ENCODE measurements at places on chromosomes 7 and 10.

- no peak for DNase-seq
These were observed 36.5 kb downstream of the GRID1 start for GRCh38 chr10:86329896-86330680.

- no peak for DNase-seq
These were observed 22.9 kb upstream of the NPS start for GRCh38 chr10:127526161-127526560.

DNA sequence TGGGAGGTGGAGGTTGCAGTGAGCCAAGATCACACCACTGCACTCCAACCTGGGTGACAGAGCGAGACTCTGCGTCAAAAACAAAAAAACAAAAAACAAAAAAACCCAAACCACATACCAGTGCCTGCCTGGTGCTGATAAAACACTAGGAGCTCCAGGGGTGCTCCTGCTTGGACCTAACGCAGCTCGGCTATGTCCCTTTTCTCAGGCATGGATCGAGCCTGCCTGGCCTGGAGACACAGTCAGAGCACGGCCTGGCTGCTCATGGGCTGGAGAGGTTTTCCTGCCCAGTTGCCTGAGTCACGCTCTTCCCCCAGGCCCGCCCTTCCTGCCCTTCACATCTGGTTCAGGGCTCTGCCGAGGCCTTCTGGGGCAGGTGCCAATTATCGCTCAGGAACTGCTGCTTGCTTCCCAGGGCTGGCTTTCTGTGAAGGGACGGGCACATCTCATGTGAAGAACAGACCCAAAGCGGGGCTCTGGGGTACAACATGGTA, 12.6 kb upstream of the NPFFR1 start:
- peak; percentile 29 for DNase-seq

DNA sequence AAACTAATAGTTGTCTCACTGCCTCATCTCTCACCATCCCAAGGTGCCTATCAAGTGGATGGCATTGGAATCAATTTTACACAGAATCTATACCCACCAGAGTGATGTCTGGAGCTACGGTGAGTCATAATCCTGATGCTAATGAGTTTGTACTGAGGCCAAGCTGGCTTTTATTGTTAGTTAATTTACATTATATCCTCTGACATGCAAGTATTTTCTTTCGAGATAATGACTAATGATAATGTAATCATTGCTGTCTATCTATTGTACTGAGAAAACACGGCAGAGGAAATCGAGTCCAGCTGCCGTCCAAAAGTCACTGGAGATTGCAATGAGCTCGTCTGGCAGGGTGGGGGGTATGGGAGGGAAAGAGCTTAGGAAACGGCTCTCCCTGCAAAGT, 172.4 kb upstream of the LANCL2 start:
- no peak for DNase-seq

- no peak for DNase-seq
These were observed 6.8 kb upstream of the NAT16 start for GRCh38 chr7:101186844-101187428.

DNA sequence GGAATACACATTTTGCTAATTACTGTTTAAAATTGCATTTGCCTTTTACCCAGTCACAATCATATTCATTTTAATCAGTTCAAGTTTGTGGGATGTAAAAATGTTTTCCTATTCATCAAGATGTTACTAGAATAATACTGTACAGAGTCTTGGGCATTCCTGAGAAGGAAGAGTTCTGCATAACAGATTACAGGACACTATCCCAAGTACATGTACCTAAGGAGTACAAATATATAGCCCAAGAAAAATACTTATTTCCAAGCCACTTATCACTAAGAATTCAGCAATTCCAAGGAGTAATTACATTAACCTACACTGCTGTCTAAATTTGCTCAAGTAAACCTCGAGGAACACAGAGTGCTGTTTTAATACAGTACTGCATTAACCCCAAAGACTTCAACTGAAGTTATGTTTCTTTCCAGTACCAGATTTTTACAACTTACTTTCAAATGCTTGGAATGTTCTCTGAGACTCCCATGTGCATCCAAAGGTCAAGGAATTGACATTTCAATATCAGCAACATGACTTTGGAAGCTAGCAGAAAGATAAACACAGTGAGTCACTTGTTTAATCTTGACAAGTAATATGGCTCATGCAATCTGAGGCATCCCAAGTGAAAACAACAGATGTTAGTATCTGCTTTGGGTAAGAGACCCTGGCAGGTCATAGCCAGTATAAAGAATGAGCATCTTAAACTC, 125.4 kb upstream of the BET1 start:
- no peak for DNase-seq

DNA sequence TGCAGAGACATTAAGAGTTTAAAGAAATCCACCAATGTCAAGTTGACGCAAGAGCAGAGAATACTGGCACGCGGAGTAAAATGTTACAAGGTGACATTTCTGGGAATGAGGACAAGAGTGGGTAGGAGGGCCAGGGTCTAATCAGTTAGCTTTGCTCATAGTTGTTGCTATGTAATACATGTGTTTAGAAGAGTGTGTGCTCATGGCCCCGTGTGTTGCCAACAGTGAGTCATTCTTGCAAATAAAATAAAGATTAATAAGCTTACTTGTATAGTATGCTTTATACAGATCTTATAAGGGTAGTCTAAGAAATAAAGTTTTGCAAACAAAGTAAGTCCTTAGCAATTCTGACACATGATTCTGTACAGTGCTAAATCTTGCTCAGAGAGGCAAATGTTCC, 64.5 kb downstream of the DNMBP start:
- no peak for DNase-seq

DNA sequence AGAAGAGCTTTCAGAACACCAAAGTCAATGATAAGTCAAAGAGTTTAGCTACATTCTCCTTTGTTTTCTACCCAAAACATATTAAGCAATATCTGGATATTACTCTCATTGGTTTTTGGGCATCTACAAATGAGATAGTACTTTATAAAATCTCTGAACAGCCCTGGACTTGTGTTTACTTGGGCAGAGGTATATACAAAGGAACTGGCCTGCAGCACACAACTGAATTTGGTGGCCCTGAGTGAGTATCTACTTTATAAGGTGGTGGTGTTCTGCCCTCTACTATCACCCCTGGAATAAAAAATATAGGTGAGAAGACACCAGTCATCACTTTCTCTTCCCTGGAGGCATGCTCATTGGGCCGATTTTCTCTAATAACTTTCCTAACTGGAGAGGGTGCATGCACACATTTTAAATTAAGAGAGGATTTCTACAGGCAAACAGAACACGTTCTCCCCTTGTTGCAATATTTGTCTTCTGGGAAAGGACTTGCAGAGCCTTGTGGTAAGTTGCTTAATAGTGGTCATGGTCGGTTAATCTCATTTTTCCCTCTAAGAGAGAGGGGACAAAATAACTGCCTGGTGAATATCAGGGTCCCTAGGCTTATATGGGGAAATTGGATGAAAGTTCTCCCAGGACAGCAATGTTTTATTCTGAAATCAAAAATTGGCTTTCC, 41.1 kb downstream of the OTUD1 start:
- no peak for DNase-seq

GRCh38 chr10:122503012-122503411, 41.7 kb downstream of the HTRA1 start:
- no peak for DNase-seq

GRCh38 chr10:12730809-12731519, 270.5 kb downstream of the CCDC3 start:
- DNase-seq = no peak

DNA sequence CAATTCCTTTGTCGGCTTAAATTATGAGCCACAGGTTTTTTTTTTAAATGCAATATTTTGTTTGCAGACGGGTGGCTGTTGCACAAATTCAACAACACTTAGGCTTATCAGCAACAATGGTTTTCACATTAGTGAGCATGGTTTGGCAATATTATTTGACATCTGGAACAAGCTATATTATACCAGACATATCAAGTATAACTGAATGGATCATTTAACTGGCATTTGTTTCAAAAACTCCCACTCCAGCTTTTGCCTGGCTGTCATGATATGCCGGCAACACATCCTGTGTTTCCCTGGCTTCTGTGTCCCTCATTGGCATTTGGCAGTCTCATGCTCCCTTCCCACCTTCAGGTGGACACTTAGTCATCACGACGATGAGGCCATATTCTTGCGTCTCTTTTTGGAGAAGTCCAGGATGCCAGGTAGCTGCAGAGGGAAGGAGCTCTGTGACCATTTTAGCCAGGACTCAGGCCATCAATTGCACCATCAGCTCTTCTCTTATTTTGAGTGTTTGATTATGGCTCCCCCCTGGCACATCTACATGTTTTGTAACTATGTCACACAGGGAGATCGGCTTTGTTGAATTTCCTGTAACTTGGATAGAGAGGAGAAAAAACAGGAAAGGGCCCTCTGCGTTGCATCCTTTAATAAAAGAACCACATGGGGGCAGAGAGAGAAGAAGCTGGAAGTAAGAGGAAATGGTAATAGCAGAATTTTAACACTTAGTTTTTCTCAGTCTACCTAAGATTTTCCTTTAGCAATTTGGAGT, 413.9 kb downstream of the LRMDA start:
- DNase-seq = no peak

GRCh38 chr7:30365621-30366020, 81.2 kb downstream of the ZNRF2 start:
- no peak for DNase-seq

DNA sequence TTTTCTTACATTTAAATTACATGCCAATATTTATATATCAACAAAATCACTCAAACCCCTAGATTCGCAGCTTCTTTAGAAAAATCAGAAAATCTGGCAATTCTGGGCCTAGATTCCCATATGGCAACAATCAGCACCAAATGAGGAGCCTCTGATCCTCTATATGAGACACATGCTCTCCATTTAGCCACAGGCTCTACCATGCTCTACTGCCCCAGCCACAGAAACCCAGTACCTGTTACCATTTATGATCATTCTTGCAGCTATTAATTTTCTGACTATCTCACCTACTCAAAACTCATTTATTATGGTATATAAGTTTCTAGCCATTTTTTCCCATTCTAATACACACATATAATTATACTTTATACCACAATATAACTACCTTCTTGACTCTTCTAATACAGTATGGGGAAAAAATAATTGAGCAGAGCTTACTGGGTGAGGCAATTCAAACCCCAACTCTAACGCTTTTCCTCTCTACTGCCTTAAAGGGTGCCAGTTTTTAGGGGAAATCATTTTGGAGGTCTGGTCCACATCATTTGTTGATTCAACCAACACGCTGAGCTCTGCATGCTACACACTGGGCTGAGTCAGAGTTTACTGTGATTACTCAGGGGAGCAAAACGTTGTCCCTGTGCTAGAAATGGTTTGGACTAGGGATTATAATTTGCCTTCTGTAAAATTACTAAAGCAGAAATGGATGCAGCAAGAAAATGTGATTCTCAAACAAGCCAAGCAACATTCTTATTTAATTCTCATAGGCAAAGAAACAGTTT, 11.6 kb downstream of the PDLIM1 start:
- no peak for DNase-seq

DNA sequence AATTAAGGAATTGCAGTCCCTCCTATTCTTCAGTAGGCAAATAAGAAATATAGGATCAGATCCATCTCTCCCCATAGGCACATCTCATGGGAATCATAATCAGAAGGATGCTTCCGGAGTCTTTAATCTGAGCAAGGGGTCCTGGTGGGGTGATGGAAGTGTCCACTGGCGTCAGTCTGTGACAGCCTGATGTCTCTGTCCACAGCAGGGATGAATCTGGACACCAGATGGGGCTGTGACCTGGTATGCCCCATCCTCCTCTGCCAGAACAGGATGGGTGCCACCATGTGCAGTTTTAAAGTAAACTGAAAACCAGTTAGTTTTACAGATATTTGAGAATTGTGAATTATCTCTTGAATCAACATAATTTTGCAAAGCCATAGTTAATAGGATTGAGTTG, 148.7 kb downstream of the C1GALT1 start:
- DNase-seq = no peak

DNA sequence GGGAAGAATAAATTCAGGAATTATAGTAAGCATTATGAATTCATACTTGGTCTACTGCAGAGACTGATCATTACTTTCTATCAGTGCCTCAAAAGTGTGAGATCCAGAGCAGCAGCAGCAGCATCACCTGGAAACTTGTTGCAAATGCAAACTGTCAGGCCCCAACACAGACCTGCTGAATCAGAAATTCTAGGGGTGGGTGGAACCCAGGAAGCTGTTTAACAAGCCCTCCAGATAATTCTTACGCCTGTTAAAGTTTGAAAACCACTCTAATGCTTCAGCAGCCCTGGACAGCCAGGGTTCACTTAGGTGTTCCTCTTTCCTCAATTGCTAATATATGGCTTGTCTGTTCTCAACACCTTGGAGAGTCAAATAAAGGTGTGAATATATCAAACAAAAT, 19.5 kb downstream of the CACUL1 start:
- no peak for DNase-seq

- no peak for DNase-seq
These were observed 14.4 kb upstream of the CRYGN start for GRCh38 chr7:151454305-151454704.

- no peak for DNase-seq
These were observed 38.8 kb upstream of the ASL start for GRCh38 chr7:66036788-66037187.

GRCh38 chr7:2714636-2715035, 26.6 kb downstream of the AMZ1 start:
- DNase-seq = no peak

DNA sequence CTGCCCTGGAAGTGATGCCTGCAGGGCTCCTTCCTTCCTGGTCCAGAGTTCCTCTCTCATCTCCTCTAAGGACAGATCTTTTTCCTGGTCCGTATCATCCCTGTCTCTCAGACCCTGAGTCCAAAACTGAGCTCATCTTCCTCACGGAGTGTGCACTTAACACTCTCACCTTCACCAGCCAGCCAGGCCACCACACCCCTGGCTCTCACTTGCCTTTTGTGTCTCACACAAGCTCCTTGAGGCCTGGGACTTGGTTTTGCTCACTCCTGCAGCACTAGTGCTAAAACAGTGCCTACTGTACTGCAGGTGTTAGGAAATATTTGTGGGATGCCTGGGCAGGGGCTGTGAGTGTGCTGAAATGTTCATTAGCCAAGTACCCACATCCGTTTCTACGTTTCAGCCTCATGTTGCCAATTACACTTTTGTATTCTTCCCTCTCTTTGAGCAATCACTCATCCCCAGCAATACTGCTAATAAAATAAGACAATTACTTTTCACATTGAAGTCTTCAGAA, 21.4 kb upstream of the PARP12 start:
- no peak for DNase-seq

DNA sequence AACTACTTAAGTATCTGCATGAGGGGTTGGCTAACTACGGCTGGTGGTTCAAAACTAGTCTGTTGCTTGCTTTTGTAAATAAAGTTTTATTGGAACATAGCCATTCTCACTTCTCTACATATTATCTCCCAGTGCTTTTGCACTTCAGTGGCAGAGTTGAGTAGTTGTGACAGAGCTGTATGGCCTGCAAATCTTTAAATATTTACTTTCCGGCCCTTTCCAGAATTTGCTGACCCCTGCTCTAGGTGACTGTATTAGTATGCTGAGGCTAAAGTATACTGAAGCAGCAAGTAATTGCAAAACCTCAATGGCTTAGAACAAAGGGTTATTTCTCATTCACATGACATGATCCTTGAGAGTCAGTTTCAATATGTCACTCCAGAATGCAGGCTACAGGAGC, 78.3 kb downstream of the OTUD1 start:
- DNase-seq = no peak

GRCh38 chr7:2969398-2970306, 74.0 kb downstream of the CARD11 start:
- DNase-seq = no peak
